ENCODE measurements at places on chromosomes 4 and X. TPM values are rescaled to one million over a fixed set of nuclear protein-coding genes. Genes with fewer than 3 reads are reported as not detected.

GRCh38 chr4:81919810-81920209 lies 448.1 kb upstream of the RASGEF1B start:
- DNase-seq = no peak
- H3K27ac ChIP-seq = no peak overlapping the region
- H3K4me1 ChIP-seq = no peaks in the 10 kb centered on the region
- H3K4me3 ChIP-seq = no peak overlapping the region
- no peaks in the 10 kb centered on the region for H3K27me3 ChIP-seq
- H3K36me3 ChIP-seq = no peaks in the 10 kb centered on the region

The PRDM5 gene
- 17.0 TPM for total RNA-seq

DNA sequence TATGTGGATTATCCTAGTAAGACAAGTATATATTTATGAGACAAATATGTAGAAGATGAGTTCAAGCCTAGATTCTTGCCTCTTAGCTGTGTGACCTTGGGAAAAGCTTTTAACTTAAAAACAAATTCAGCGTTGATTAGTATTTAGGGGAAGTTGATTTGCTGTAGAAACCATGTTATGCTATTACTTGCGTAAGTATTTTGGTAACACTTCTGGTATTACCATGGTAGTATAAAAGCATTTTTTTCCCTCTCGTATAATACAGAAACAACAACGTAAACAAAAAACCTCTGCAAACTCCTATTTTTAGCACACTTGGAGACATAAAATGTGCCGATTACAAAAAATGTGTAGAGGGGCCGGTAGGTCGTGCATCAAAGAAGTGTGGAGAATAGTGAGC lies 33.2 kb downstream of the STAG2 start:
- no peak for DNase-seq
- H3K4me3 ChIP-seq = no peak overlapping the region
- H3K4me1 ChIP-seq = peaks cover 6% of the 10 kb centered on the region
- no peaks in the 10 kb centered on the region for H3K36me3 ChIP-seq
- H3K27me3 ChIP-seq = no peaks in the 10 kb centered on the region
- H3K27ac ChIP-seq = no peak overlapping the region

- H3K27me3 ChIP-seq = no peaks in the 10 kb centered on the region
- H3K4me3 ChIP-seq = no peak overlapping the region
- H3K4me1 ChIP-seq = peaks cover 5% of the 10 kb centered on the region
- no peak overlapping the region for H3K27ac ChIP-seq
- peaks cover 5% of the 10 kb centered on the region for H3K36me3 ChIP-seq
Observed at GRCh38 chr4:6647582-6648230, 7.2 kb downstream of the MRFAP1 start.

DNA sequence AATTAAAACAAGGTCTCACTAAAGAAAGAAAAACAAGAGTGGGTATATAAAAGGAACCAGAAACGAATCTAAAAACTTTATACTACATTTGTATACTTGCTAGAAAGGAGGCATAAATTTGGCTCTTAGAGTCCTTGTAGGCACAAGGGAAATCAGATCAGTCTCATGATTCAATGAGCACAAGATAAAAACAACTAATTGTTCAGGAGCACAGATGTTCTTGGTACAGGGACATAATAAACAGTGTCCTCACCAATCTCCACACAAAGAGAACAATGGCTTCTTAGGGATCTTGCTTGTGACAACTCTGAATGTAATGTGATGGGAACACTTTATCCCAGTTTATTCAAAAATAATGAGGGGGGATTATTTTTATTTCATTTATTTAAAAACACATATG lies 28.3 kb downstream of the TMEM144 start:
- no peaks in the 10 kb centered on the region for H3K27me3 ChIP-seq
- no peak overlapping the region for H3K4me3 ChIP-seq
- H3K27ac ChIP-seq = no peak overlapping the region
- DNase-seq = no peak

DNA sequence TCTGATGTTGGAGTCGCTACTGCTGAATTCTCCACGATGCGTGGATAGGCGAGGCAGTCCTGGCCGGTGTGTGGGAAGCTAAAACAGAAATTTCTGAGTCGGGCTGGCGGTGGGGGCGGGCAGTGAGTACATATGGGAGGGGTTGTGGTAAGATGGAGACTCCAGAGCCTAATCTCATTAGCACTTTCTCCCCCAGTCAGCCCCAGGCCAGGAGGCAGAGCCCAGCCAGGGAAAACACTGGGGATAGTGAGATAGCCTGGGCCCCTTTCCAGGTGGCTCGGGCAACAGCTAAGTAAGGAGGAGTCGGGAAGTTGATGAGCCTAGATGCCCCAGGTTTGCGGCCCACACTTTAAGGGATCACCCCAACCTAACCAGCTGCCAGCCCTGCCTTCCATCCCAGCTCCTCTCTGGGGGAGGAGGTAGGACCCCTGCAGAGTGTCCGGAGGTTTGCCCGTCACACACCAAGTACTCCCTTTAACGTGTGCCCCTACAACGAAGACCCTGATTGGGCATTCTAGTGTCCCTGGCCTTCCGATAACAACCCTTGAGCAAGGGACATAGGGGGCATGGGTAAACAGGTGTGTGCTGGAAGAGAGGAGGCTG lies 2.4 kb upstream of the LOC101059915 start:
- H3K27ac ChIP-seq = no peak overlapping the region
- H3K27me3 ChIP-seq = no peaks in the 10 kb centered on the region
- H3K36me3 ChIP-seq = no peaks in the 10 kb centered on the region
- no peak overlapping the region for H3K4me3 ChIP-seq

GRCh38 chr4:104989371-104989770 lies 157.3 kb upstream of the TET2 start:
- no peak overlapping the region for H3K4me3 ChIP-seq
- no peak overlapping the region for H3K27ac ChIP-seq
- H3K27me3 ChIP-seq = no peaks in the 10 kb centered on the region
- no peaks in the 10 kb centered on the region for H3K36me3 ChIP-seq
- H3K4me1 ChIP-seq = no peaks in the 10 kb centered on the region

DNA sequence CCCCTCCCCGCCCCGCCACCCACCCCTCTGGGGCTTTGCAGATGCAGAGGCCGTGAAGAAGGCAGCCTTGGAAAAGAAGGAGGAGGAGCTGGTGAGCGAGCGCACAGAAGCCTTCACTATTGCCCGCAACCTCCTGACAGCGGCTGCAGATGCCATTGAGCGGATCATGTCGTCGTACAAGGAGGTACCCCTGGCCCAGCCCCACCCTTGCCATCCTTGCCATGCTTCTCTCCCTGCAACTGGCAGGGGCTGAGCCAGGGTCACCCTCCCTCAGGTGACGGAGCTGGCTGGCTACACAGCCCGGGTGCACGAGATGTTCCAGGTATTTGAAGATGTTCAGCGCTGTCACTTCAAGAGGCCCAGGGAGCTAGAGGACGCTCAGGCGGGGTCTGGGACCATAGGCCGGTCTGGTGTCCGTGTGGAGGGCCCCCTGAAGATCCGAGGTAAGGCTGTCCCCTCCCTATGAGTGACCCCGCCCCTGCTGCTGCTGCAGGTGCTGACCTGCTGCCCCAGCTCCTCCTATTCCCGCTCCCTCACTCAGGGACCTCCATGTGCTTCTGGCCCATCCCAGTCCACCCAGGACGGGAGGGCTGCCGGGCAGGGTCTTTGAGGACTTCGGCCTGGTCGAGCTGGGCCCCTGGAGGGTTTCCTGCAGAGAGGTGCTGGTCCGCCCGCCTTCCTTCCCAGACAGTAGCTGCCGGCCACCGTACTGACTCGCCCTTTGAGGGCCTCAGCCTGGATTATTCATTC lies 11.6 kb downstream of the ABCD1 start:
- H3K27ac ChIP-seq = no peak overlapping the region
- H3K36me3 ChIP-seq = no peaks in the 10 kb centered on the region
- no peak for DNase-seq
- no peaks in the 10 kb centered on the region for H3K4me1 ChIP-seq

GRCh38 chr4:116058129-116058528 lies 944.7 kb upstream of the NDST4 start:
- no peaks in the 10 kb centered on the region for H3K4me1 ChIP-seq
- H3K27me3 ChIP-seq = no peaks in the 10 kb centered on the region
- no peak overlapping the region for H3K4me3 ChIP-seq
- no peak overlapping the region for H3K27ac ChIP-seq

GRCh38 chrX:112968351-112969133 lies 127.9 kb upstream of the AMOT start:
- H3K36me3 ChIP-seq = no peaks in the 10 kb centered on the region
- no peaks in the 10 kb centered on the region for H3K27me3 ChIP-seq
- no peak overlapping the region for H3K4me3 ChIP-seq
- H3K4me1 ChIP-seq = no peaks in the 10 kb centered on the region

DNA sequence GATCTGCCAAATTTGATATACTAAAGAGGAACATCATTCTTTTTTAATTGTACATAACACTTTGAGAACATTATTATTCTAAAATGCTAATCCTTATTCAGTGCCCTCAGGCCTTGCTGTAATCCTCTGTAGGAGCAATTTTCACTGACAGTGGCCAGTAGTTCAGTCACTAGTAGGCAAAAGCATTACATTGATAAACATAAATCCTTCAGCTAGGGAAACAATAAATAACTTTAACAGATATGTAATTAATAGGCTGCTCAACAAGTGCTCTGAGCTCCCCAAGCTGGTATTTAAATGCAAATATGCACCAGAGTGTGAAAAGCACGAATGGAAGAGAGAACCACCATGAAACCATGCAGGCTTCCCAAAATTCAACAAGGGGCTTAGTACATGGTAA lies 77.7 kb upstream of the FAM47C start:
- no peak for DNase-seq
- no peaks in the 10 kb centered on the region for H3K27me3 ChIP-seq
- no peak overlapping the region for H3K4me3 ChIP-seq
- H3K36me3 ChIP-seq = no peaks in the 10 kb centered on the region
- no peaks in the 10 kb centered on the region for H3K4me1 ChIP-seq
